ENCODE measurements at places on chromosomes 2 and 18. TPM values are rescaled to one million over a fixed set of nuclear protein-coding genes. Genes with fewer than 3 reads are reported as not detected.
A peak's percentile ranks its signal among the peaks of the same experiment; 100 is the strongest.

GRCh38 chr2:3289526-3289925 is 88.1 kb downstream of the EIPR1 start:
- DNase-seq: peak; percentile 25

DNA sequence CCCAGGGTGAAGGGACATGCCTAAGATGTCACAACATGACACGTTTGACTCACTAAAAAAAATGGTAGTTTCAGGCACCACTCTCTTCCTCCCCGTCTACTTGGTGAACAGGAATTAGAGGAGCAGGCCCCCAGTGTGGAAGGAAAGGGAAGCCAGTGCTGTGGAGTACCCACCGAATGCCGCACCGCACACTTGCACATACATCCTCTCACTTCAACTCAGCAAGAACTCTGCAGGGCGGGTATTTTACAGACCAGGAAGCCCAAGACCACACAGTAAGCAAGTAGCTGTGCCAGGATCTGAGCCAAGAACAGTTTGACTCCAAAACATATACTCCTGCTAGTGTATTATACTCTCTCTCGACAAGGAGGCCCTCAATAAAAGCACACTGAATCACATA is 69.8 kb downstream of the BCL2 start:
- DNase-seq: no peak

- DNase-seq: no peak
These were observed 54.8 kb downstream of the NBAS start for GRCh38 chr2:15506229-15506819.

SERPINB7 gene
- polyA plus RNA-seq: 99.5 TPM

ALPG gene
- polyA plus RNA-seq: not detected

GKN2 gene
- not detected for polyA plus RNA-seq

PRADC1 gene
- polyA plus RNA-seq: 9.6 TPM

- no peak for DNase-seq
These were observed 270.5 kb upstream of the CDH19 start for GRCh38 chr18:66874375-66874774.

DNA sequence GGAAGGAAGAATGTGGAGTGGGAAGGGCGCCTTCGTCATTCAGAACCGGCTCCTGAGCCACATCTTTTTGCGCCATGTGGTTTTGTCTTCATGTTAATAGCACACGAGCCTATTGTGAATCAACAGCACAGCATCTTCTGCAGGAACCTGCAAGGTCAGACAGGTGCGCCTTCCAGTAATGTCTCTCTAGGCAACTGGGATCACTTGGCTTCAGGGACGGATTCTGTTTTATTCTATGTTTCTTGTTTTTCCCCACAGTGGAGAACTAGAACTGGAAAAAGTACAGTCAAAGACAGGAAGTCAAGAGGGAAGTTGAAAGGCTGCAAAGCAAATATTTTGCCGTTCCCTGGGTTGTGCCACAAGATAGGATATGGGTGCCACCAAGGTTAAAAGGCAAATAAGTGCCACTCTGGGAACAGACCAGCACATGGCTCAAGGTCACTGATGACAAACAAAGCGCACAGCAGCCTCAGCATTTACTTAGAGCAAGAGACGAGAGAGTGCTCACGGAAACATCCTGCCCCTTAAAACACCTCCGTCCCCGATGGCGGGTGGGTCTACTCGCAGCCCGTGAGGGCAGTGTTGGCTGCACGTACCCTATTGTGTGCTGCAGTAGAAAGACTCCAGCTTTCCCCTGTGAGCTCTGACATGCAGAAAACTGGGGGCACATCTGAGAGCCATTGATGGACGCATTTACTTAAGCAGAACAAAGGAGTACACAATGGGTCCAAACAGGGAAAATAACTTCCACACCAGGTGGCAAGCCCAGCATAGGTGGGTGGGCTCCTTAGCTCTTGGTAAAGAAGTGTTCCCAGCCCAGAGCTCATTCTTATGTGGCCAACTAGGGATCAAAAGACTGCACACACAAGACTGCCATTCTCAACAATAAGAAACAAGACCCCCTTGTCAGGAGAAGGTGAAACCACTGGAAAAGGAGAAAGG is 107.2 kb upstream of the PARD3B start:
- no peak for DNase-seq

GRCh38 chr2:173264603-173265366 is 89.9 kb upstream of the CDCA7 start:
- DNase-seq: no peak

- DNase-seq: no peak
These were observed 3.2 kb upstream of the AAK1 start for GRCh38 chr2:69646714-69647113.

Measured in SK-N-SH (cell line).